Activated CD8-positive, alpha-beta T cell treated with anti-CD3 and anti-CD28 coated beads for 36 hours (primary cell): ENCODE measurements at places on chromosomes 6 and 20. TPM values are rescaled to one million over a fixed set of nuclear protein-coding genes. Genes with fewer than 3 reads are reported as not detected.
A peak's percentile ranks its signal among the peaks of the same experiment; 100 is the strongest.

DNA sequence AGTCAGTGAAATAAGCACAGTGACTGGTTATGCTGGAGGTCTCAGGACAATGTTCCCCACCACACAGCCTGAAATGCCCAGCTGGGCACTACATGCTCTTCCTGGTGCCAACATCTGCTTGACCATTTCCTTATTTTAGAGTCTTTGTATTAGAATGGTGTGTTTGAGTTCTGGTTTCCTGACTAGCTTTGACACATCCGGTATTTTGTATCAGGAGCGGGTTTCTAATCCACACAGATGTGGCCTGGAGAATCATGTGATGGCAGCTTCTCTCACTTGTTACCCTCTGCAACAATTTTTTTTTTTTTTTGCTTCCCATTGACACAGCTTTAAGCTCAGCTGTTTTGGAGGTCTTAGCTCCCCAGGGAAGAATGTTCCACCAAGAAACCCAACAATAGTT lies 164.5 kb upstream of the CST7 start:
- H3K27ac ChIP-seq = no peak overlapping the region
- H3K4me3 ChIP-seq = no peak overlapping the region
- DNase-seq = no peak
- H3K36me3 ChIP-seq = no peaks in the 10 kb centered on the region

DNA sequence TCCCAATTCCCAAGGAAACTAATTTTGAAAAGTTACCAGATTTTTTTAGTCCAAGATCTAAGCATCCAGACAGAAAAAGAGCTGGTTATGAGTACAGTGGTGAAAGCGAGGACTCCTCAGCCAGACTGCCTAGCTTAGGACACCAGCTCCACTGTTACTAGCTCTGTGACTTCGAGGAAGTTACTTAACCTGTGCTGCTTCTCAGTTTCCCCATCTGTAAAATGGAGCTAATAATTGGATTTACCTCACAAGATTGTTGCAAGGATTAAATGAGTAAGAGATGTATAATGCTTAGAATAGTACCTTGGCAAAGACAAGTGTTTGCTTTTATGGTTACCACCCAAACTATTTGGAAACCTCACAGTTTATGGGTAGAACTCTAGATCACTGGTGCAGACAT lies 1.1 kb downstream of the NT5DC1 start:
- DNase-seq = no peak
- H3K4me3 ChIP-seq = peak overlapping the region; percentile 92
- no peaks in the 10 kb centered on the region for H3K27me3 ChIP-seq
- H3K4me1 ChIP-seq = peaks cover 51% of the 10 kb centered on the region

DNA sequence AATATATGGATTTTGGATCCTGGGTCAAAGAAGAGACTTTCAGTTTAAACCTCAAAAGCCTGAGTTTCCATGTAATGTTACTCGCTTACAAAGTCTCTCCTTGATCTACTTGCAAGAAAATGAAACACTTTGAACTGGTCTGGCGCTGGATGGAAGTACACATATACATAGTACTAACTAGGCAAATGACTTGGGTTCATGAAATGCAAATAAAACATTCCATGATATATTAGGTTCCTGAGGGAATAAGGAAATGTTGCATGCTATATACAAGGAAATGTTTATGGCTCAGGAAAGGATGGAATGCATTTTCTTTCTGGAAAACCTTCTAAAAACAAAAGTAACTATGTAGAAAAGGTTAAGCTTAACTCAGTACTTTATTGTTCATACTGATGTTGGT lies 11.4 kb upstream of the TXLNB start:
- peaks cover 4% of the 10 kb centered on the region for H3K4me1 ChIP-seq
- no peaks in the 10 kb centered on the region for H3K27me3 ChIP-seq
- H3K36me3 ChIP-seq = no peaks in the 10 kb centered on the region

- no peaks in the 10 kb centered on the region for H3K27me3 ChIP-seq
- H3K4me1 ChIP-seq = peaks cover 59% of the 10 kb centered on the region
- peaks cover 12% of the 10 kb centered on the region for H3K36me3 ChIP-seq
- H3K4me3 ChIP-seq = no peak overlapping the region
- no peak overlapping the region for H3K27ac ChIP-seq
Measured at GRCh38 chr6:38033442-38033982, 214.0 kb downstream of the ZFAND3 start.

DNA sequence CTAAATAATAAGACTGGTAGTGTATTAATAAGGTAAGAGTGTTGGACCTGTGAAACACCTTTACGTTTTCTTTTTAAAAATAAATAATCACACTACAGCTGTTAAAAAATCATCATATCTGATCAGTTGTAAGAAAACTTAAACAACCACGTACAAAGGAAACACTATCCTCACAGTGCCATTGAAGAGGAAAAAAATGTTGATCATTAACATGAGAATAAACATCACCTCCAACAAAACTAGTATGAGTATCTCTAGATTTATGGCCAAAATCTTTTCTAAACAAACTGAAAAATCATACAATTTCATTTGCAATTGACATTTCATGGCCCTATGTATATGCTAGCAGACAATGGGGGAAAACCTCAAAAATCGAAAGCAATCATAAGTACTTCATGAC lies 590 bp downstream of the EYS start:
- no peak overlapping the region for H3K4me3 ChIP-seq
- no peaks in the 10 kb centered on the region for H3K36me3 ChIP-seq
- no peaks in the 10 kb centered on the region for H3K27me3 ChIP-seq
- DNase-seq = no peak
- H3K4me1 ChIP-seq = no peaks in the 10 kb centered on the region

DNA sequence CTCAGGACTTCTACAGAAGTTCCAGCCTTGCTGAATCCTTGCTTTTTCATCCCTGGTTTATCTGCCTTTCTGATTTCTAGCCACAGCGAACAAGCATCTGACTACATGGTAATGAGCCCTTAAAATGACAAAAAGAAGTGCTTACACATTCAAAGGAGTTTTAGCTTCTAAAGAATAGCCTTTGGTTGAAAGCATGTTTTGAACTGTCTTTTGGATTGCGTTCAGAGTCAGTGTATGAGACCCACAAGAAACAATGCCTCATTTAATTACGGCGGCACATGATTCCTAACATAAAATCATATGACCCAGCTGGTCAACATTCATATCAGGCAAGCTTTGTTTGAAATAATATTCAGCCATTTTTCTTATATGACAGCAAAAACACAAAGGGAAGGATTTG lies 784.2 kb downstream of the KIF16B start:
- no peak overlapping the region for H3K4me3 ChIP-seq
- no peaks in the 10 kb centered on the region for H3K27me3 ChIP-seq
- H3K4me1 ChIP-seq = no peaks in the 10 kb centered on the region

GRCh38 chr6:122207061-122207460 lies 192.4 kb upstream of the HSF2 start:
- DNase-seq = no peak
- H3K27me3 ChIP-seq = no peaks in the 10 kb centered on the region
- no peaks in the 10 kb centered on the region for H3K4me1 ChIP-seq
- no peaks in the 10 kb centered on the region for H3K36me3 ChIP-seq

DNA sequence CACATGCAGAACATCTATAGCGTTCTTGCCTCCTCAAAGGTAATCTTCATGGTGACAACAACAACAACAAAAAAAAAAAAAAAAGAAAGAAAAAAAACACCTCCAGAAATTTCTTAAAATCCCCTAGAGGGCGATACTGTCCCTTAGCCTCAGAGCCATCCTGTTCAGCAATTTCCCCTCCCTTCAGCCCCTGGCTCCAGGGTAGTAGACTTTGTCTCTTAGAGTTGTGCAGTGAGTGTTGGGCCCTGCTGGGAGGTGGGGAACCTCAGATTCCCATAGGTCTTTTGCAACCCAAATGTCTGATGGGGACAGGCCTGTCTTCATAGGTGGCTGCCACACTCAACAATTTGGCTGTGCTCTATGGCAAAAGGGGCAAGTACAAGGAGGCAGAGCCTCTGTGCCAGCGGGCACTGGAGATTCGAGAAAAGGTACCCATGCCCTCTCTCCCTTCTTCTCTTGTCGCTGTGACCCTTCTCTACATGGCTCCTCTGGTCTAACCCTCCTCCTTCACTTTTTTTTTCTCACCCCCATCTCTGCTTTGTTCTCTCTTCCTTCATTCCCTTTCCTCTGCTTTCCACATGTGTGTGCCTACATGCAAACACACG lies 6.0 kb upstream of the PTK7 start:
- no peak overlapping the region for H3K27ac ChIP-seq
- H3K4me1 ChIP-seq = no peaks in the 10 kb centered on the region
- peaks cover 6% of the 10 kb centered on the region for H3K36me3 ChIP-seq
- H3K4me3 ChIP-seq = no peak overlapping the region

DNA sequence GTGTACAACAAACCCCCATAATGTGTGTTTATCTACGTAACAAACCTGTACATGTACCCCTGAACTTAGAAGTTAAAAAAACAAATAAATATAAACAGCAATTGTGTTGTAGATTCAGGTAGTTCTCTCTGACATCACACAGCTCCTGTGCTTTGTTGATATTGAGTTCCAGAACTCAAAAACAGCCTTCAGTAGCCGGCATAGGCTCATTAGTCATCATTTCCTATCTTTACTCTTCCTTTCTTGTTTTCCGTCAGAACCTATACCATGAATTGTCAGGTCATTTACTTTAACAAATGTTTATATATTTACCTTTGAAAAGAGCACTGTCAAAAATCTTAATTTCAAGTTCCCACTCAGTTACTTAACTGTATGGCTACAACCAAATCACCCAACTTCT lies 88.8 kb downstream of the ADTRP start:
- no peak for DNase-seq
- H3K27ac ChIP-seq = no peak overlapping the region
- peaks cover 2% of the 10 kb centered on the region for H3K36me3 ChIP-seq
- peaks cover 8% of the 10 kb centered on the region for H3K4me1 ChIP-seq
- no peak overlapping the region for H3K4me3 ChIP-seq
- no peaks in the 10 kb centered on the region for H3K27me3 ChIP-seq

DNA sequence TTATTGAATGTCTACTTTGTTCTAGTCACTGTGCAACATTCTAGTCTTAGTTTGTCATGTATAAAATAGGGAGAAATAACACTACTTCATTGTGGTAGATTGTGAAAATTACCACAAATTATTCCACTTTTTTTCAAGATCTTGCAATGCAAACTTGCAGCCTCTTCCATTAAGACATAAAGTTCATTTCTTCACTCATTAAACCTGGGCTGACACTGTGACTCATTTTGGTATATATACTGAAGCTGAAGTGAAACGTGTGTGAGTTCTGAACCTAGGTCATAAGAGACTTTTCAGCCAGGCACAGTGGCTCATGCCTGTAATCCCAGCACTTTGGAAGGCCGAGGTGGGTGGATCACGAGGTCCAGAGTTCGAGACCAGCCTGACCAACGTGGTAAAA lies 329.0 kb downstream of the BCKDHB start:
- H3K27me3 ChIP-seq = no peaks in the 10 kb centered on the region
- no peaks in the 10 kb centered on the region for H3K4me1 ChIP-seq
- DNase-seq = no peak
- H3K4me3 ChIP-seq = no peak overlapping the region
- no peaks in the 10 kb centered on the region for H3K36me3 ChIP-seq

DNA sequence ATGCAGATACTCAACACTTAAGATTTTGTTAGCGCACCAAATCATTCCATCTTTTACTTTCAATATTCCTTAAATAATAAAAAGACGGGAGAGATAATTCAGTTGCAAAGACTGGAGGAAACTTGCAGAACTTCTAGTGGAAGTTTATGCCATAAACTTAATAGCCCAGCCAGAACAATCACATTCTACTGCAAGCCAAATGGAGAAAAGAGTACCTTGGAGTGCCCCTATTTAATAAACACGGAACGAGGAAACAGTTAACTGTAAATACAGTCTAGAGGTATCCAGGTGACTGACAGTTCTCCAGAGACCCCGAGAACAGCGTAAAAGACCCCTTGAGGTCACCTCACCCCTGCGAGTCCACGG lies 635 bp downstream of the SLC35B3 start:
- peaks cover 31% of the 10 kb centered on the region for H3K36me3 ChIP-seq
- H3K4me1 ChIP-seq = peaks cover 32% of the 10 kb centered on the region
- peak overlapping the region; percentile 82 for H3K4me3 ChIP-seq
- no peak for DNase-seq
- H3K27me3 ChIP-seq = no peaks in the 10 kb centered on the region

DNA sequence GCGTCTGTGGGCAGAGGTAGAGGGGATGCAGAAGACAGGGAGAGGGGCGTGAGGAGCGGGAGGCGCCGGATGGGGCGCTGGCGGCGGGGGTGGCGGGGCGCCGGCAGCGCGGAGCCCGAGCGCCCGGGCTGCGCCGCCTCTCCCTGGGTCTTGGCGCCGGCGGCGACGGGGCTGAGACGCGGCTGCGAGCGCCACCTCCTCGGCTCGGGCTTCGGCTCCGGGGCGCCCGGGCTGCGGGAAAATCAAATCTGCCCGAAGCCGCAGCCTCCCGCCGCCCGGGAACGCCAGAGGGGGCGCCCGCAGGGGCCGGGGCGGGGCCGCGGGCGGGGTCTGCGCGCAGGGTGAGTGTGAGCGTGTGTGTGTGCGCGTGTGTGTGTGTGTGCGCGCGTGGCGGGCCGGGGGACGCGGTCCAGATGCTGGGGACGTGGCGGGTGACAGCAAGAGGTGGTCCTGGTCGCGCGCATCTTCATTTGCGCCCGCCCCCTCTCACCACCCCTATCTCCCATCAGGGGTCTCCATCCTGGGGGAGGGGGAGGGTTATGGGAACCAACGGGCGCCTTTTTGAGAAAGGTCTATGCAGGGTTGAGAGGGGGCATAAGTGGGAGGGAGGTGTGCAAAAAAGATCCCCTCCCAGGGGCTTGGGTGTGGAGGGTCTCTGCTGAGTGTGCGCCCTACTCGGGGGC lies 646 bp upstream of the CPNE5 start:
- H3K27ac ChIP-seq = no peak overlapping the region
- H3K4me1 ChIP-seq = peaks cover 9% of the 10 kb centered on the region
- DNase-seq = peak; percentile 24

GRCh38 chr6:119022796-119023195 lies 55.7 kb downstream of the FAM184A start:
- DNase-seq = no peak
- no peaks in the 10 kb centered on the region for H3K4me1 ChIP-seq
- H3K4me3 ChIP-seq = no peak overlapping the region
- no peaks in the 10 kb centered on the region for H3K36me3 ChIP-seq
- H3K27ac ChIP-seq = no peak overlapping the region
- H3K27me3 ChIP-seq = no peaks in the 10 kb centered on the region

DNA sequence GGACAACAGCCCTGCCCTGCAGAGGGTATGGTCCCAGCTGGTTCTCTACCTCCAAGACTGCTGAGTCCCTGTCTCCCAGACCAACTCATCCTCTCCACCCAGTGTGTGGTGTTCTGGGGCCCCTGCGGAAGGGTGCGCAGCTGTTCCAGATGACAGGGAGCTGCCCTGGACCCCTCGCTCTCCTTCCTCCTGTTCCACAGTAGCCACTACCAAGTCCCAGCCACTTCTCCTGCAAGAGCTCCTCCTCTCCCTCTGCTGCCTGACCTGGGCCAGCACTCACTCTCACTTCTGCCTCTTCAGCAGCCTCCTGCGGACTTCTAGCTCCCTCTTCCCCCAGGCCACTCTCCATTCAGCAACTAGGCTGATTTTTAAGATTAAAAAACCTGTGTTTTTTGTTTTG lies 40.1 kb upstream of the TMEM181 start:
- peaks cover 19% of the 10 kb centered on the region for H3K4me1 ChIP-seq
- peaks cover 48% of the 10 kb centered on the region for H3K27me3 ChIP-seq
- H3K36me3 ChIP-seq = no peaks in the 10 kb centered on the region

- DNase-seq = no peak
- H3K36me3 ChIP-seq = peaks cover 44% of the 10 kb centered on the region
- H3K27me3 ChIP-seq = no peaks in the 10 kb centered on the region
- peaks cover 5% of the 10 kb centered on the region for H3K4me1 ChIP-seq
Measured at GRCh38 chr6:144434308-144434990, 149.3 kb downstream of the UTRN start.

SAMD3 gene
- 6.4 TPM for total RNA-seq

DNAH8 gene
- not detected for total RNA-seq

ZBTB9 gene
- 8.7 TPM for total RNA-seq

DEFB118 gene
- total RNA-seq = not detected

GABRR2 gene
- total RNA-seq = 0.20 TPM

FBXO30 gene
- total RNA-seq = 3.4 TPM

FAM184A gene
- 3.2 TPM for total RNA-seq
